ENCODE measurements at places on chromosomes 7 and 10.

GRCh38 chr7:25863005-25863728 is 288.8 kb upstream of the NFE2L3 start:
- no peak for DNase-seq

GRCh38 chr10:30553626-30554439 is 75.7 kb downstream of the LYZL2 start:
- no peak for DNase-seq

- DNase-seq, result no peak
Measured at GRCh38 chr7:36300696-36301350, 88.8 kb upstream of the ANLN start.

DNA sequence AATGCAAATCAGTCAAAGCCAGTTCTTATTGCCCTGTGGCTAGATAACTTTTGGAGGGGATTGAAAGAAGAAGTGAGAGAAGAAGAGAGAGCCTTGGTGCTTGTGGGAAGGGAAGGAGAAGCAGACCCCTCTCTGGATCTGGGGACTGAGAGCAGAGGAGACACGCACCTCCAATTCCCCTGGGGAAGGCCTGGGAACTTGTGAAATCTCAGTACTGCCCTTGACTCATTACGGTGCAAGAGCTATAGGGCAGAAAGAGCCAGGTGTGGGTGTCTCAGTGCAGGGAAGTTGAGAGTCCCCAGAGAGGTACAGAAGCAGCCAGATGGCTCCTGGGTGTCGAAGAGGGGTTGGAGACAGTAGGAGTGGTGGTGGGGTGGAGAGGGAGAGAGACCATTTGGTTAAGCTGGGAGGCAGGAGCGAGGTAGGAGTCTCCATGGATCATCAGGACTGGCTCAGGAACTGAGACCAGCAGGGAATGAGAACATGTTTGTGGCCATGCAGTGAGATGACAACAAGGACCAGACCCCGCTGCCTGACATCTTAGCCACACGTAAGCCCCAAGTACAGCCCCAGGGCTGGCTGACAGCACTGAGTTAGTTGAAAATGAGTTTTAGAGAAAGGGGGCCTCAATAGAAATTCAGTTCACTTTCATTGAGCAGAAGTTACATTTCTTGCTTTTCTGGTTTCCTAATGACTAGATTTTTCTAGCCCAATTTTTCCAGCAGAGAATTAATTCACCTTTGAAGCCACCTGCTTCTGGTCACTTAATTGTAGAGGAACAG is 238.2 kb downstream of the BUB3 start:
- DNase-seq, result peak; percentile 76

DNA sequence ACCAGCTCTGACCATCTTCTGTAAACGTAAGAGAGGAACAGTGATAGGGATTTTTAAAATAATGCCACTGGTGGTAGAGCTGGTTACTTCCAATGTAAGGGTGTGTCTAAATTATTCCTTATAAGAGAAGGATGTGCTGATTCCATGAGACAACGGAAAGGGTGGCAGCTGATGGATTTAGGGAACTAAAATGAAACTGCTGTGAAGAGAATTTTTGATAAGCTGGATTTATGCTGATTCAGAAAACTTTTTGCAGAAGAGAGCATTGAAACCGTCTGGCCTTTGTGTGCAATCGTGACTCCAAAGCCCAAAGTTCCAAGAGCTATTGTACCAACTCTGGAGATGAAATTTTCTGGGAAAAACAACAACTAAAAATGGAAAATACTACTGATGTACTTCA is 301.0 kb downstream of the PRPF18 start:
- DNase-seq, result no peak

- no peak for DNase-seq
Measured at GRCh38 chr10:23540401-23541030, 101.6 kb downstream of the OTUD1 start.

DNA sequence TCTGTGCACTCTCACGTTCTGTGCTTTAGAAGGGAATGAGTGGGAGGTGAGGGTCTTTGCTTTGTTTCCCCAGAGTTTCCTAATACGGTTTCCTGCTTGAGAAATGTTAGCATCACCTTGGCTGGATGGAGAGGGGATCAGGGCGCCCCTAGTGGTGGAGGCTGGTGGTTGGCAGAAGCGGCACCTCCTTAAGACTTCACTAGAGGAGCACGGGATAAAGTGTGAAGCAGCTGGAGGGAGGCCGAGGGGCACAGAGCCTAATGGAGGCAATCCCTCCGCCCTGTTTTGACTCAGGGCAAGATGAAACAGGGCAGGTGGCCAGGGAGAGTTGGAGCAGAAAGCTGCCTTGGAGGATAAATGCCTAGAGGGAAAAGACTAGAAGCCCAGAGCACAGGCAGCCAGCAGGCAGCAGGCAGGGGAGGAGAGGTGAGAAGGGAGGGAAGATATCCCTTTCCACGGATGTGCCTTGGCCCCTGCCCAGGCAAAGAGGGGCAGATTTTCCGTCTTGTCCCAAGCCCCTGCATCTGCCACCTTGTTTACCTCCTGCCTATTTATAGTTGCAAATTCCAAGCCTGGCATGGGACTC is 56.0 kb upstream of the BTRC start:
- peak; percentile 76 for DNase-seq

DNA sequence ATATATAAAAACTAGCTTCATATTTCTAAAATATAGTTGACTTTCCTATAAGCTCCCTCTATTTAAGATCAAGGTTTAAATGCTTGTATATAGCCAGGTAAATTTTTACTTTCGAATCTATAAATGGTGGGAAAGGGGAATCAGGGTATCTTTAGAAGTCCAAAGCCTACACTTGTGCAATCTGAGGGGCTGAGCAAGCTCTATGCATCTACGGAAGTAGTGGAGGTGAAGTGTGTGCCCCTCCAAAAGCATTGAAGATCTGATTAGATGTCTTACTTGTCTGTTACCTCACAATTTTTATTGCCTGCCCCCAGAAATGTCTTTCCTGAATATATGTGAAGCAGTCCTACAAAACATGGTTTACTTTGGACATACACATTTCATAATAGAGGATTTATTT is 1.6 kb downstream of the AKAP9 start:
- DNase-seq, result no peak

- DNase-seq, result no peak
Measured at GRCh38 chr7:3616306-3616705, 315.3 kb downstream of the SDK1 start.

- DNase-seq, result no peak
Measured at GRCh38 chr7:128390871-128391565, 18.8 kb downstream of the IMPDH1 start.

DNA sequence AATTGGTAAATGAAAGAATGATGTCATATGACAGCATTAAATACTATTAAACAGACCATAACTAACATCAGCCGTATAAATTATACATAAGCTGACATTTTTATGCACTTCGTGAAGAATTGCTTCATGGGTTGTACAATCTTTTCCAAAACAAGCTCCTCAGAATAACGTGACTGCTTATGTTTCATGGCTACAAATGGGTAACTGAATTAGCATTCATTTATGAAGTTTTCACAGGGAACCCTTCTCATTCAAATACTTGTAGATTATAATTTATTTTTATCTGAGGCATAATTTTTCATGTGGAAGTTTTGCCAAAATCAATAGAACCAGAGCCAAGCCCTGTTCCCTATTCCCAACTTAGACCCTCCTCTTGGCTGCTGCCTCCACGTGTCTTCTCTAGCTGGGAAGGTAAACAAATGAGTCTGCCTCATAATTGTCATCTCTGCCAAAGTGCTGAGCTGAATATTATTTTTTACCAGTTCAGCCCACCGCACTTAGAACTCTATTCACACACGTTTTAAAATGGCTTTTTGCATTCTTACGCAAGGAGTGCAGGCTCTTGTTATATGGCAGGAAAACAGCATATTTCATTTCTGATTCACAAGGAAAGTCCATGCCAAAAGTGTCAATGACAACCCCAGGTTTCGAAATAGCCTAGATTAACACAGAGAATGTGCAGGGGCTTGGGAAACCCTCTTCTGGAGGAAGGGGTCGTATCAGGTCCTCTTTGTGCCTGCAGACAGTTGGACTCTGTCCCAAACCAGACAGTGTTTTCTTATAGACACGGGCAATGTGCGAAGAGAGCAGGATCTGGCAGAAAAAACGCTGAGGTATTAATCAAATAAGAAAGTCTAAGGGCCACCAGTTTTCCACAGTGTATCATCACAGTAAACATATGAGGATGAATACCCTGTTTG is 370.7 kb upstream of the MGMT start:
- DNase-seq, result no peak

DNA sequence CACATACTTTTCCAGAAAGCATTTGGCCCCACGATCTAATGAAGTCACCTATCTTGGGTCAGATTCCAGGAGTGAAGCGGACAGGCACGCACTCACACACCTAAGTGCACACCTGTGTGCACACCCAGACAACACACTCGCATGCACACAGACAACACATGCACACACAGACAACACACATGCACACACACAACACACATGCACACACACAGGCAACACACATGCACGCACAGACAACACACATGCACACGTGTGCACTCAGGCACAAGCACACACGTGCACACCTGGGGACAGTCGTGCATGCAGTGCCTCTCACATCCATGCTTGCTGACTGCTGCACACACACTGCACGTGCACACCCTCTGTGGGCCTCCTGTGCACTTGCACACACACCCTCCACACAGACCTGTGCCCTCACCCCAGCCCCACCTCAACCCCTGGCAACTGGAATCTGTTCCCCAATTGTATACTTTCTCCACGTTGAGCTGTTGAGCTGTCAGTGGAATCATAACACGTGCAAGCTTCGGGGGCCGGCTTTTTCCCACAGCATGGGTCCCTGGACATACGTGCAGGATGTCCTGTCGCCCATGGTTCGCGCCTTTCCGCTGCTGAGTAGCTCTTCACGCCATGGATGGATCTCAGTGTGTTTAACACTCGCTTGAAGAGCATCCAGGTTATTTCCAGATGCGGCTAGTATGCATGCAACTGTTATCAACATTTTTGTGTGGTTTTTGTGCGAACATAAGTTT is 55.3 kb upstream of the CFAP46 start:
- DNase-seq, result no peak

DNA sequence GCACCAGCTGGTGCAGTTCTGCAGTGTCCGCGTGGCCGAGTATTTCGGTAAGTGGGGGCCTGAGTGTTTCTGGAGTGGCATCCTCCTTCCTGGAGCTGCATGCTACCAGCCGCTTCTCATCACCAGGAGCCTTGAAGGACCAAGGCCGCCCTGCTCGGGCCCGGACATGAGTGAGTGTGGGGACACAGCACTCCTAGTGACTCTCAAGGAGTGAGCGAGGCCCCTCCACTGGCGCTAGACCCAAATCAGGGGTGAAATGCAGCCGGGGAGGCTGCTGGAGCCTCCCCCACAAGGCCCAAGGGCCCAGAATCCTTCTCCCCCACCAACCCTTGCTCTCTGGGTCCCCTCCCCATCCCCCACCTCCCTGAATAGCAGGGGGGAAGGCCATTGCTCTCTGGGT is 48.0 kb downstream of the CAMK2B start:
- DNase-seq, result no peak

- no peak for DNase-seq
Measured at GRCh38 chr7:19701471-19701870, 7.4 kb downstream of the POLR1F start.

DNA sequence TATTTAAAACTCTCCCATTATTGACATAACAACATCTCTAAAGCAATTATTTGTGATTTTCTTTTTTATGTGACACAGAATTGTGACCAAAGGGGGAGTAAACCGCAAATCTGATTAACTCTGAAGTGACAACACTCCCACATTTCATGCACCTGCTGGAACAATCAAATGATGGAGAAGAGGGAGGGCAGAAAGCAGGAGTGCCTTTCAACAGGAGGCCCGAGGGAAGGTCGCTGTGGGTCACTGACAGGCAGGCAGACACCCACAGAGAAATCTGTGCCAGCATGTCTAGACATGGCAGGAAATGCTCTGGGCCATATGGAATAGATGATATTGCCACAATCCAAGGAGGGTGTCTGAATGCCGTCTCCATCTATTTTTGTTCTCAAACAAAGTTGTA is 247.3 kb downstream of the DOCK4 start:
- DNase-seq, result no peak

GRCh38 chr10:73096041-73096448 is 621 bp downstream of the P4HA1 start:
- peak; percentile 62 for DNase-seq

GRCh38 chr10:20277820-20278219 is 461.6 kb downstream of the PLXDC2 start:
- DNase-seq, result no peak

GRCh38 chr7:84647797-84648757 is 453.5 kb upstream of the SEMA3A start:
- DNase-seq, result no peak

- DNase-seq, result no peak
Measured at GRCh38 chr7:48052748-48053147, 17.4 kb downstream of the C7orf57 start.

GRCh38 chr7:90411510-90411909 is 8.2 kb downstream of the CLDN12 start:
- no peak for DNase-seq

DNA sequence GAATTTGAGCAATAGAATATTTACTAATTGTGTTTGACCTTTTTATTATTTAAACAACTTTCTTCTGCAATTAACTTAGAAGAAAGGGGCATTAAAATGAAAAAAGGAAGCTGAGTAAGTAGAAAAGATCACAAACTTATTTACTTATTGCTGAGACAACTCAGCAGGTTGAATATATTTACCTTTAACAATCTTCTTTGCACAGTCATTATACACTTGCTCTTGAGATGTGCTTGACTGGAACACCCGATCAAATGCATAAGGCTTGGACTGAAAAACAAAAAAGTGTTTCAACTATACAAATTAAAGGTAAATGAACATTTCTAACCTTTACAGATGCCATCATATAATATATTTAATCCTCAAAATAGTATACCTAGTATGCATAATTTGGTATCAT is 7.9 kb downstream of the KIF5B start:
- DNase-seq, result no peak

- DNase-seq, result no peak
Measured at GRCh38 chr10:113522460-113522859, 30.4 kb upstream of the HABP2 start.

DNA sequence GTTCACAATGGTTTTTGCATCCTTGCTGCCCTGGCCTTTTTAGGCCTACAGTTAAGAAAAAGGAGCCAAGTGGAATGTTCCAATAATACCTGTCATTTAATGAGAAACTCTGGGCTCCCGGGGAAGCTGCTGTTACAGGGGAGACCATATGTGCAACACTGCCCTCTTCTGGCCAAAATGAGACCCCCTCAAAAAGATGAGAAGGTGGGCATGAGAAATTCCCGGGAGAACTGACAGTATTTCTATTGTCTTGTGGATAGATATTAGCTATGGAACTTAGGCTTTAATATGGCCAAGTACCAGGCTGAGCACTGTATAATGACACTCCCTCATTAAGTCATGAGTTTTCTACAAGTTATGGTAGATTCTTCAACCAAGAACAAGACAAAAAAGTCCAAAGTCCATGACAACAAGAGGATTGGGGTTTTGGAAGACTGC is 99.4 kb downstream of the CCDC3 start:
- DNase-seq, result peak; percentile 81
